ENCODE measurements at places on chromosomes 13 and 19. TPM values are rescaled to one million over a fixed set of nuclear protein-coding genes. Genes with fewer than 3 reads are reported as not detected.

The ZNF793 gene
- 27.9 TPM for polyA plus RNA-seq

GRCh38 chr19:32824191-32824751, 45.3 kb downstream of the SLC7A9 start:
- DNase-seq = no peak

DNA sequence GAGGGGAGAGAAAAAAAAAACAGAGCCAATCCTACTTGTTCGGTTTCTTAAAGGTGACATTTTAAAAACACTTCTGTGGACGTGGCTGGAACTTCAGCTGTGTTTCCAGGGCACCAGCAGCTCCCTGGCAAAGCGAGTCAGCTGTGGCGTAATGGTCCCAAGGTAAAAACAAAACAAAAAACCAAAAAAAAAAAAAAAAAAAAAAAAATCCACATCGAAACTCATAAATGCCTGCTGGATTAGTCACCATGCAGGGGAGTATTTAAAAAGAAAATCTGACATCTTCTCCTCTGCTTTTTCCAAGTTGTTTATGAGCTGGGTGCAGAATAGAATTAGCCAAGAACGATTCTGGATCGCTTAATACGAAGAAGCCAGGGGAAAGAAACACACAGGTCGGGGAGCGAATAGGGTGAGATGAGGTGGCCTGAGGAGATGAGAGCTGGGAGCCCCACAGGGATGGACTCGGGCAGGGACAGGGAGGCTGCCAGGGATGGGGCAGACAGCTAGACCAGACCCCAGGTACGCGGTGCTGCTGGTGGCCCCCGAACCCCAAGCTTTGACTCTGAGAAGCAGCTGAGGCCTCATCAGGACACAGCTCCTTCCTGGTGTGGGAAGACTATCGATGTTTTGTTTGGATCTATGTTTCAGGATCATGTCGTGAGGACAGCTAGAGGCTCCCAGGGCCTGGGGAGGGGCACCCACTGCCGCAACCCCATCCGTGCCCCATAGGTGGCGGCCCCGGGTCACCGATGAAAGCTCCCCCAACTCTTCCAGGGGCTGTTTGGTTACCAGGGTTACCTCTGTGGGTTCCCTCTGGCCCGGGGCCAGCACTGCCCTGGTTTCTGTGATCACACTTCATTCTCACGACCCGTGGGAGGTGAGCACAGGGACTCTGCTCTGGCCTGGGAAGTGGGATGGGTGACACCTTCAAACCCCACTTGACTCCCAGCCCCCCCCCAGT, 3.1 kb upstream of the CTXN1 start:
- DNase-seq = no peak

GRCh38 chr19:8305798-8306197, 2.4 kb downstream of the CD320 start:
- no peak for DNase-seq

GRCh38 chr19:40633207-40633606, 32.0 kb downstream of the LTBP4 start:
- no peak for DNase-seq

GRCh38 chr13:113939944-113940297, 34.0 kb downstream of the C13orf46 start:
- DNase-seq = no peak
